CMK (cell line): ENCODE measurements at places on chromosomes 6 and 20.
A peak's percentile ranks its signal among the peaks of the same experiment; 100 is the strongest.

DNA sequence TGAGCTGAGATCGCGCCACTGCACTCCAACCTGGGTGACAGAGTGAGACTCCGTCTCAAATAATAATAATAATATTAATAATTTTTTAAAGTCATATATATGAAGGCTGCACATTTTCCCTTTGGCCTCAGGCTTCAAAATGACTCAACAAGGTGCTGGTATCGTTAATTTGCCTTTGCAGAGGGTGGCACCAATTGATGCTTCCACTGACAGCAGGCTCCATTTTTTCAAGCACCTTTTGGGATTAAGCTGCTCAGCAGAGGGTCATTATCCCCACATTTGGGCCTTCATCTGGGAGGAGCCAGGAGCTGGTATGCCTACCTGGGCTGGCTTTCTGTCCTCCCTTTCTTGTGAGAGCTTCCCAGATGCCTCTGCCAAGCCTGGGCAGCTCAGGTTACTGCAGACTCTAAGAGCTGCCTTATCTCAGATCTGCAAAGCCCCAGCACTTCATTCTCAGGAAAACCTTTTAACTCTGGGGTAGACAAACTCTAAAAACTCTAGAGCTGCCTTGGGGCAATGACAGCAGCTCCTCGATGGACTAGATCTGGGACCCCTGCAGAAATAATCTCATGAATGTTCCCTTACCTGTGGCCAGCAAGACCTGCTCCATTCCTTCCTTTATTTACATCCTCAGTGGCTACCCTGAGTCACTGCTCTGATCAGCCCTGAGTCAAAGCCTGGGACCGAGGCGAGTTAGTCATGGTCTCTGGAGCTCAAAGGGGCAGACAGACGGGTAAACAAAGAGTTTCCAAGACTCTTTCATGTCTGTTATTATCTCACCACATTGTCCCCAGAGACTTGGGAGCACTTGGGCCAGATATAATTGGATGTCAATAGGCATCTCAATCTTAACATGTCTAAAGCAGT, 80.0 kb upstream of the EYA2 start:
- no peak for DNase-seq

DNA sequence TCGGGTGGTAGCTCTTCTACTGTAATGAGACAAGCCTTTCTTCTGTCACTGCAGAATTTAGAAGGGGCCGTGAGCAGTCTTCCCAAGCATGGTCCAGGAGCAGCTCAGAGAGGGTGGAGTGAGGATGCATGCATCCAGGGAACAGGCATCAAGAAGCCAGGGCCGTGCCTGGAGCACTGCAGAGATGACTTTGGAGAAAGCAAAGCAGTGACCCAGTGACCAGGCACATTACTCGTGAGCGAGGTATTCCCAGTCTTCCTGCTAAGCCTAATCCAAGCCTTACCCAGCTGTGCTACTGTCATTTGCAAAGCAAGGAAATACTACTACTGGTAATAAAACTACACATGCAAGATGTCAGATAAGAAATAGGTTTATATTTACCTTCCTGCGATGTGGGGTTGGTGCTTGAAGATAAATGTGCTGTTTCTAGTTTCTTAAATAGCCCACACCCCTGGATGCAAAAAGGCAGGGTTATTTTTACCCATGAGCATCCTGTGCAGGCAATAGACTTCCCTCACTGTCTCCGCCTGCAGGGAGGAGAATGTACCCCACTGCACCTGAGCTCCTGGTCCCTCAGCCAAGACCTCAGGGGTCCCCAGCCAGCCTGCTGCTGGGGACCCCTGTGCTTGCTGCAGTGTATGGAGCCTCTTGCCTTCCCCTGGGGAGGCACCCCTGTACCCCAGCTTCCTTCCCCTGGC, 62.9 kb downstream of the SSR1 start:
- DNase-seq, result no peak

- DNase-seq, result no peak
These were observed 14.1 kb upstream of the MAK start for GRCh38 chr6:10852361-10852960.

- DNase-seq, result peak; percentile 62
These were observed 417 bp downstream of the NFATC2 start for GRCh38 chr20:51542033-51542570.

DNA sequence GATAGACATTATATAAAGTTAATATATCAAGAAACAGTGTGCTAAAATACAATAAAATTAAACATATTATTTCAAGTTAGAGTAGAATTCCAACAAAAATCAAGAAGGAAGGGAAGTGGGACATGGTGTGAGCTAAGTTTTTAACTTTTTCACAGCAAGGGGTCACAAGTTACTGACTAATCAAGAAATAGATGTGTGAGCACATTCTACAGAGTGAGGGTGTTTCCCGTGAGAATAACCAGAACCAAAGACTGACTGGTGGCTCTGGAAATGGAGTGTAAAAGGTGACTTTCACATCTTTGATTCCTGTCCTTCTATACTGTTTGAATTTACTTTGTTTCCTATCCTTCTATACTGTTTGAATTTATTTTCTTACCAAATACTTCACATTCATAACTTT, 206.6 kb downstream of the TASP1 start:
- no peak for DNase-seq

DNA sequence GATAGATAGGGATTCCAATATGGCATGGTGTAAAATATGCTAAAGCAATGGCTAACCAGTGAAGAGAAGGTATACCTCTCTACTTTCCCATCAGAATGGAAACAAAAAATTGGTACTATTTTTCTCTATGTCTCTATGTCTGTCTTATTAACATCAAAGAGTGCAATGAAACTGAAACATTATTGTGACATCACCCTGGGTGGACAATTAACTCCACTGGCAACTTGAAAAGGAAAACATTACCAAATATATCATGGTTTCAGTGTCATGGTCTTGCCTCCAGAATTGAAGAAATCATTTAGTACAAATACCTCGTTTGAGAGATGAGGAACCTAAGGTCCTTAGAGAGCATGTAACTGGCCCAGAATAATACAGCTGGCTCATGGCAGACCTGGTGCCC, 1132.5 kb upstream of the MAP3K7 start:
- no peak for DNase-seq

DNA sequence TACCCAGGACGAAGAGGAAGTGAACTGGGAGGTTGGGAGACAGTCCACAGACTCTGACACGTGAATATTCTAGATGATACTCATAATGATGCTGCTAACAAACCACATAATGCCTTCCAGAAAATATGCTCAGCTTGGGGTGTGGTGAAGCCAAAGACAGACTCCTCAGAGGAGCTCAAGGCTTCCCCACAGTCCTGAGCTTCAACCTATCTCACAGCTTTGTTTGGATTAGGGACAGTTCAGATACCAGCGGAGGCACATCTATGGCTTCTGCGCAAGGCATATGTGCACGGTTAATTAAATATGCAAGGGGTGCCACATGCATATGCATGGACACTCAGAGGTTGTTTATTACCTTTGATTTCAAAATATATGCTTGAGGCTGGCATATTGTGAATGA, 30.7 kb upstream of the MYLIP start:
- DNase-seq, result no peak

GRCh38 chr20:63297371-63297781, 4.4 kb downstream of the COL20A1 start:
- DNase-seq, result no peak
